Cardiac septum (tissue), 1 donor: ENCODE measurements at places on chromosomes 7 and 10. TPM values are rescaled to one million over a fixed set of nuclear protein-coding genes. Genes with fewer than 3 reads are reported as not detected.

The COX15 gene
- 35.6 TPM for total RNA-seq

DNA sequence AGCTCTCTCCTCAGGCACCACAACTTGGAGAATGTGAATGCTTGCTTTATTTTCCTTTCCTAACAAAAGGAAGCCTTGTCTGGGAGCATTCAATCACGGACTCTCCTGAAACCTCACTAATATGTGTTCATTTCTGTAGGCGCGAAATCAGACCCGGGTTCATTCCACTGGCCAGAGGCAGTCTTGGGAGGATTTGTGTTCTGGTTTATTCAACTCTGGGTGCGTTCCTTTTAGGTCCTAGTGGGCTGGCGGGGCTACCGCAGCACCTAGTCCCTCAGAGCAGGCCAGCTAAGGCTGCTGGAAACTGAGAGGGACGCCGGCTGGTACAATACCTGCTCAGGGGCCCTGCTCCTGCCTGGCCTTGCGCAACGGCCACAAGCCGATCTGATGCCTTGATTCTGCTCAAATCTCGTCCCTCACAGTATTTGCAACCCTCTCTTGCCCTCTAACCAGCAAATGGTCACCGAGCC lies 7.5 kb downstream of the HOXA4 start:
- DNase-seq, result no peak

GRCh38 chr7:128020159-128020558 lies 11.1 kb downstream of the LRRC4 start:
- DNase-seq, result no peak

GRCh38 chr10:25159591-25159990 lies 15.2 kb upstream of the GPR158 start:
- no peak for DNase-seq

DNA sequence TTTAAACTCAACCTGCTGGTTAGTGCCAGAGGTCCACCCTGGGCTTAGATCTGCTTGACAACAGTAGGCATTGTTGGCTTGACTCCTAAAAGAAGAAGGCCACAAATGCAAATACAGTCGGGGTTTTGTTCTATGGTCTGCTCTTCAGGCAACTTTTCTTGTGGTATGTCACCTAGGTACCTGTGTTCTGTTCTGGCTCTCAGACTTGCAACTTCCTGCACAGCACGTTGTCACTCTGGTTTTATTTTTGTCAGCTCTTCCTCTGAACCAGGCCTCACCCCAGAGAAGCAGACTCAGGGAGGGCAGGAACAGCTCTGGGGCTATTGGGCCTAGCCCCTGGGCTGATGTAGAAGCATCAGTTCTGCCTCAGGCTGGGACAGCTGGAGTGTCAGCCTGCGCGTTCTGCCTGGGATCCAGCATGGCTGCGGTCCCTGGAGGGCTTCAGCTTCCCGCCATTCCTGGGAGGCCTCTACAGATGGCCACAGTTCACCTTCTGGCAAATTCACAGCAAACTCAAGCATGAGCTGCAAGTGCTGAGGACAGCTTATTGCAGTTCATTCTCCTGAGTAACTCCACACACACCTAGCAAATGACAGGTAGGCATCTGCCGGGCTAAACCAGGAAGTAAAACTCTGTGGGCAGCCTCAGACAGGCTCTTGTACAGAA lies 11.0 kb upstream of the PDCD4 start:
- DNase-seq, result no peak

DNA sequence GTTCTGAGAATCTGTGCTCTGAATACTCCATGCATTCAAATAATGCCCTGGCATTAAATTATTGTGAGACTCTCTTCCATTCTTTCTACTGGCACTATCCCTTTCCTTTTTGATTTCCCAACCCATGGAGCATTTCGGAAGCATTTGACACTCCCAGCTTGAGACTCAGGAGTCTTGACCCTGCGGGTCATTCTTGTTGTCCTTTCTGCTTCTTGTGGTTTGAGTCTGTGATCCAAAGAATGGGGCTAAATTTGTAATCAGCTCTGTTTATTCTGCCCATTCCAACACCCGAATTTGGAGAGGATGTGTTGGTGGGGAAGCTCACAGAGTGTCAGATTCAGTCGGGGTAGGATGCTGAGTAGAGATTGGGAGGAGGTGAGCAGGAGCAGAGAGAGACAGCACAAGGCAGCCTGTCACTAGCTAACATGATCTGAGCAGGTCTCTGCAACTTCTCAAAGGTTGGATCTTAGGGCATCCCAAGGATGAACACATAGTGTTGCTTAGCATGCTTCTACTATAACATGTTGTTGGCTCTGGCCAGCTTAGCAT lies 80.4 kb upstream of the BMPER start:
- no peak for DNase-seq
